AG20443 (cell line): ENCODE measurements at places on chromosomes 5 and 9.
A peak's percentile ranks its signal among the peaks of the same experiment; 100 is the strongest.

GRCh38 chr5:124056326-124056990, 544.5 kb downstream of the CSNK1G3 start:
- DNase-seq, result no peak

- DNase-seq, result no peak
Measured at GRCh38 chr5:138028971-138029365, 3.9 kb downstream of the FAM13B start.

DNA sequence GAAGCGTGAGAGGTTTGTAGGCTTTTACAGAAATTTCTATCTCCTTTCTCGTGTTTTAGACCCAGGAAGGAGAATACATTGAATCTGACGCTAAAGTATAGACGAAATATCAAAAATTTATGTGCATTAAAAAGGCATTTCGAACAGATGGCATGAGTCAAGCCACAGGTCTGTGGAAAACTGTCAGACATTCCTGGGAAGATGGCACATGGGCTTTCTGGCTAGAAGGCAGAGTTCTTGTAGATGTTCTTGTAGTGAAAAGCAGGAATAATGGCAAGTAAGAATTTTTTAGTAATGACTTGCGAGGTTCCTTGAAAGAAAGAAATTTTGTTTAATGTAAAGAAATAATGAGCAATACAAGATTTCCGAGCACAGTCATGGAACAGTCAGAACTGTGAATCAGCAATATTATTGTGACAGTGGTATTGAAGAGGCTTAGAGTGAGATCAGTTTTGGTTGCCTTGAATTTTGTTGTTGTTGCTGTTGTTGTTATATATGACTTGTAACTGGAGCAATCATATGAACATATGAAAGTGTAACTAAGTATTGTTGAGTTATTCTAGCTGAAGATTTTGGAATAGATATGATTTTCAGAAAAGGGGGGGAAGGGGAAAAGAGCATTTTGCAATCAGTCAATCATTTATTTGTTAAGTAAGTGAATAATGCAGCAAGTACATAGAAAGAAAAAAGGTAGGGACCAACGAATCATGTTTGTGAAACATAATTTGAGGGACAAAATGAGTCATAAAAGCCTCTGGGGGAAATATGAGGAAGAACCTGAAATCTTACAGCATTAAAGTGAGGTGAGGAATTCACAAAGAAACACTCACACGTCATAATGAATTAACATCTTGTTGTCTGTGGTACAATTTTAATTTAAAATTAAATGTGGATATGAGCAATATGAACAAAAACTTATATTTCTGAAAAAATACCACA, 339.0 kb upstream of the CTNND2 start:
- no peak for DNase-seq

DNA sequence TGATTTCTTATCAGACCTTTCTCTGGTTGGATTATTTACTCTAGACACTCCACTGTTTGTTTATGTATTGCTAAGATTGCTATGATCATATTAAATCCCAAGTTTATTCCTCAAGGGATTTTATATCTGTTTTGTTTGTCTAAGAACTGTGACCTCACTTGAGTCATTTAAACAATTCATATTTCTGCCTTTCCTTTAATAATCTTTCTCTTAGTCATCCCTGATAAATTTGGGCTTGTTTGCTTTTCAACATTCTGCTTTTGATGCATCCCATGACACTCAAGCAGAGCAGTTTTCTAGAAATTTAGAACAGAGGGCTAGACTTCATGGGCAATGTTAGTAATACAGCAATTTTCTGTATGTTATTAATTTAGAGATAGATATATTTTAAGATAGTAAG, 231.6 kb upstream of the TNC start:
- DNase-seq, result peak; percentile 14

DNA sequence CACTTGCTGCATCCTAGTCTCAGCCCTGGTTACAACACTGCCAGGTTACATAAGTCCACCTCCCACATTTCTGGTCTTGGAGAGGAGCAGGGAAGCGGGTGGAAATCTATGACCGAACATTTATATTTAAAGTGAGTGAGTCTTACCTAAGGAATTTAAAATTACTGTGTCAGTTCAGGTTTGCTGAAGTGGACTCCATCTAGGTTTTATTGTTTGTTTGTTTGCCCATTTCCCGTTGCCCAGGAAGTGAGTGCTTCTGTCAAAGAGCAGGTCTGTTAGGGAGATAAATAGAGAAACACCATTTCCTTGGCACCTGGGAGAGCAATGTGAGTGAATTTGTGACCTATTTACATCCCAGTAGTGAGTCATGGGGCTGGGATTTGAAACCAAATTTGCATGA, 179.5 kb downstream of the KIF4B start:
- no peak for DNase-seq

GRCh38 chr5:170307575-170308465, 10.2 kb upstream of the LCP2 start:
- peak; percentile 44 for DNase-seq

DNA sequence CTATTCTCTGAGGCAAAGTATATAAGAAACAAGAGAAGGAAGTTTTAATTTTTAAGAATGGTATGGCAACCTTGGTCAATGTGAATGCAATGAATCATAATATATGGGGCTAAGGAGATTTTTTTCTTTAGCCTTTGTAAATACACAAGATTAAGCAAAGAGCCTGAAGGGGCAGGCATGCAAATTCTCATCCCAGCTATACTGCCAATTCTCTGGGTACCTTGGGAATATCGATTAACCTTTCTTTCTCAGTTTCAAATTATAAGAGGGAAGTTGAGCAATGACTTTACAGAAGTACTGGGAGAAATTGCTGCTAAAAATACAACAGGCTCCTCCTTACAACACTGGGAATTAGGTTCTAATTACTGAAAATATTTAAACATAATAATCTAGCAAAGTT, 97.5 kb downstream of the MRPS27 start:
- DNase-seq, result no peak

DNA sequence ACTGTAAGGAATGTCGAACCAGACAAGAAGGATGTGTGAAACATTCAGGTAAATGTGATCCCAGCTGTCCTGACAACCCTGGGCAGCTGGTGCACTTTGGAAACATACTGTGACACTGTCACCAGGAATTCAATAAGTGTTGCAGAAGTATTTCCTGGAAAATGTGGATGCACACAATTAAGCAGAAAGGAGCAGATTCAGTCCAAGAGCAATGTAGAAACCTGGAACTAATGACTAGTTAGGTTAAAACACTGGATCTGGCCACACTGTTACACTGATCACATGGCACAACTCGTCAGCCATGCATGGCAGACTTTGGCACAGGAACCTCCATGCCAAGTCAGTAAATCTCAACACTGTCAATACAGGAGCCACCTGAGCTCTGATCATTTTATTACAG, 109.0 kb downstream of the FAM174A start:
- no peak for DNase-seq

GRCh38 chr5:154238776-154239481, 48.4 kb downstream of the GALNT10 start:
- DNase-seq, result no peak

DNA sequence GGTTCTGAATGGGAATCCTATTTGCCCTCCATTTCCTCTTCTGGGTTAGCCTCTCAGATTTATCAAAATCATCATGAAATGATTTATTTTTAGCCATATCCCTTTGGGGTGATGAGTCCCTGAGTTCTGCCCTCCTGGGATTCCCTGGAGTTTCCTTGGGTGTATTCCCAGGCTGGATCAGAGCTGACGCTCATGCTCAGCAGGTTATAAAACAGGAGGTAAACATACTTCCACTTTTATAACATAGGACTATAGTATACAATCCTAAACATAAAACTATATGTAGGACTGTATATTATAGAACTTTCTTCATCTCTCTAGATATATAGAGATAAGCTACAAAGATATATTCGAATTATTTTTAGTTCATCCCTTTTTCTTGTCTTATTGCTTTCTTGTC, 4.4 kb upstream of the PRRX2 start:
- no peak for DNase-seq

DNA sequence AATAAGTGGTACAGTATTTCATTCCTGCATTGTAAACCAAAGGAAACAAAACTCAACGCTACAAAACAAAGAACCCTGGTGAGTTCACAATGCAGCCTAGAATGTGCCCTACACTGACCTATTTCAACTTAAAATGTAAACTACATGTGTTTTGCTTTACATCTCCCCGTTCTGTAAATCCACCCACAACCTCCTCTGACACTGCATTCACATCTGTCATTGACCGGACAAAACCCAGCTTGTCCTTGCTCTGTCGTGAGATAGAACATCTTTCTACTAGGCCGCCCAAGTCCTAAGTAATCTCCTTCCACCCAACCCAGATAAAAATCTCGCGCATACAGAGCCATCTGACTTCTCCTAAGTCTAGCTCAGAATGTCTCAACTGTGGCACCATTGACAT, 6.1 kb upstream of the VLDLR start:
- DNase-seq, result no peak

GRCh38 chr5:39775797-39776365, 351.1 kb upstream of the DAB2 start:
- DNase-seq, result no peak

- no peak for DNase-seq
Measured at GRCh38 chr5:91070761-91071550, 312.2 kb downstream of the ARRDC3 start.

GRCh38 chr5:160367885-160368284, 2.5 kb downstream of the C1QTNF2 start:
- no peak for DNase-seq

DNA sequence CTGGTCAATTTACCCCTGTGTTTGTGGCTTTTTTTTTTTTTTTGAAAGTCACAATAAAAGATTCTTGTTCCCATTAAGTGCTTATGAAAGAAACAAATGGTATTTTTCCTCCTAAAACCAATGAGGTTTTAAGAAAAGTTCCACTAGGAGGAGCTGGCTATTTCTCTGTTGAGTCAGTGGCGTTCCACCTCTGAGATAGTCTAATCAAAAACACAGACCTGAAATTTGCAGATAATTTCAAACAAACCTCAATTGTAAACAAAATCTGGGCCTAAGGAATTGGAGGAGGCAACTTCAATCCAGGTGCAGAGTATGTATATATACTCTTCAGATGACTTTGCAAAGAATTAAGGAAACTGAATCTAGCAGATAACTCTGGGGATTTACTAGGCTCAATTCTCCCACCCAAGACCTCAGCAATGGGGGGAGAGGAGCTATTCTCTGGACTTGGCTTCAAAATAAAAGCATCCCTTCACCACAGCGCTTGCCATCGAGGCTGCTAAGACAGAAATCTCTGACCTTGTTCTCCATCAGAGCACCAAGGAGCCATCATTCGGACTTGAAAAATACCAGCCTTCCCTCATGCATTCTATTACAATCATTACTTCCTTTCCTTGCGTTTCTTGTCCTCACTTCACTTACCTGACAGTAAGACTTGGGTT, 52.4 kb downstream of the FANCC start:
- peak; percentile 40 for DNase-seq

GRCh38 chr9:72557549-72557948, 36.1 kb downstream of the TMC1 start:
- peak; percentile 85 for DNase-seq

DNA sequence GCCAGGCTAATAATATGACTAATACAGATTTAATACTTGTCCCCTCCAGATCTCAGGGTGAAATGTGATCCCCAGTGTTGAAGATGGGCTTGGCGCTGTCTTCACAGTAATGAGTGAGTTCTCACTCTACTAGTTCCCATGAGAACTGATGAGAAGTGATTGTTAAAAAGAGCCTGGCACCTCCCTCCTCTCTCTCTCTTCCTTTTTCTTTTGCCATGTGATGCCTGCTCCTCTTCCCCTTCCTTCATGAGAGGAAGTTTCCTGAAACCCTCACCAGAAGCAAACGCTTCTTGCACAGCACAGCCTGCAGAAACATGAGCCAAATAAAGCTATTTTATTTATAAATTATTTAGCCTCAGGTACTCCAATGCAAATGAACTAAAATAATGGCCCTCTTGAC, 55.2 kb downstream of the GLDC start:
- DNase-seq, result no peak

GRCh38 chr9:131721076-131721475, 18.8 kb downstream of the RAPGEF1 start:
- DNase-seq, result no peak

DNA sequence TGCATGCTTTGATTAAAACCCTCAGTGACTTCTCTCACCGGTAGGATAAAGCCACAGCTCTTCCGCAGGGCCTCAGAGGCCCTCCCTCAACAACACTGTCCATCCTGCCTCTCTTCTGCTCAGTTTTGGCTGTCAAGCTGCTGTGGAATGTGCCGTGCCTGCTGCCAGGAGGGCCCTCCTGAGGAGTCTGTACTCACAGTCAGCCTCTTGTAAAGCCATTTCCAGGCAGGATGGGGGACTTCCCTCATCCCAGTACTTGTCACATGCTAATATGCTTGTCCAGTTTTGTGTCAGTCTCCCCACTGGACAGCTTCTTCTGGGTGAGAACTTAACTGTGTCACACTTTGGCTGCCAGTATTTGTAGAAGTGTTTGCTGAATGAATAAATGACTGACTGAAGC, 13.9 kb upstream of the DDX41 start:
- DNase-seq, result no peak

GRCh38 chr9:37943345-37944265, 39.7 kb upstream of the SLC25A51 start:
- DNase-seq, result peak; percentile 86

GRCh38 chr5:5209089-5209488, 69.0 kb downstream of the ADAMTS16 start:
- DNase-seq, result no peak

DNA sequence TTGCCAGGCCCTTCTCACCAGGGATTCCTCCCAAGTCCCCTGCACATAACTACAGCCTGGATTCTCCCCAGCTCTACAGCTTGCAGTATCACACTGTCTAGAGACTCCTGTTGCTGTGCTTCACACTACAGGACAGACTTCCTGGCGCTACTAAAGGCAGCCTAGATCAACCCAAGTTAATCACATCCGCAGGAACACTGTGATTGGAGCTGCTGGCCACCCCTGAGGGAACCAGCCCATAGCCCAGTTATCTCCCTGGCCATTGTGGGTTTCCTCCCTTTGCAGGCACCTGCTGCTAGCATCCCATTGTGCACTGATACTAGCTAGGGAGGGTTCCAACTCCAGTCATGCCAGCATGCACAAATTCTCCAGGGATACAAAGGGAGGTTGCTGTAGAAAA, 53.5 kb downstream of the NLN start:
- DNase-seq, result no peak

DNA sequence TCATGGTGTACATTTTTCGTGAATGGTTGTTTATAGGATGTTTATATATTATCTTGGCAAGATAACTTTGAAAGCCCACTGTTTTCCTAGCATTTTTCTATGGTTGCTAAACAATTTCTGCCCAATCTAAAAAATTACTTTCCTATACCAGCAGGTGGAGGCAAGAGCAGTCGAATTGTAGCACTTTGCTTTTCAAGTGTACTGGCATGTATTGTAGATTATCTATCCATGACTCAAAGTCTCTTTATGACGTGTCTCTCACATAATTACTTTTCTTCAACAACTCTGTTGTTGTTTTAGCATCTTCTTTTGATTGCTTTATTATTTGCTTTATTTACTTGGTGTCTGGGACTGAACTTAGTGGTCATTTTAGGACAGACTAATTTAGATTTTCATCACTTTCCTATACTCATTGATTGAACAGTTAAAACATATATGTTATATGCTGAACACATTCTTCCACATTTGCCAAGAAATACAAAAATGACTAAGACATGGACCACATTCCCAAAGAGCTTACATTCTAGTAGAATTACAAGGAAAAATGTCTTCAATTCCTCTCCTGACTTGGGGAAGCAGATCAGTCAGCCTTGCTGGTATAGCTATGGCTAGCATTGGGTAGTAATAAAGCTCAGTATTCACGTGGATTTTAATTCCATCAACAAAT, 20.7 kb downstream of the NLN start:
- peak; percentile 75 for DNase-seq
